ENCODE measurements at places on chromosomes 13 and 19.
A peak's percentile ranks its signal among the peaks of the same experiment; 100 is the strongest.

- peak; percentile 53 for DNase-seq
These were observed 433 bp upstream of the ZNF616 start for GRCh38 chr19:52140032-52140710.

DNA sequence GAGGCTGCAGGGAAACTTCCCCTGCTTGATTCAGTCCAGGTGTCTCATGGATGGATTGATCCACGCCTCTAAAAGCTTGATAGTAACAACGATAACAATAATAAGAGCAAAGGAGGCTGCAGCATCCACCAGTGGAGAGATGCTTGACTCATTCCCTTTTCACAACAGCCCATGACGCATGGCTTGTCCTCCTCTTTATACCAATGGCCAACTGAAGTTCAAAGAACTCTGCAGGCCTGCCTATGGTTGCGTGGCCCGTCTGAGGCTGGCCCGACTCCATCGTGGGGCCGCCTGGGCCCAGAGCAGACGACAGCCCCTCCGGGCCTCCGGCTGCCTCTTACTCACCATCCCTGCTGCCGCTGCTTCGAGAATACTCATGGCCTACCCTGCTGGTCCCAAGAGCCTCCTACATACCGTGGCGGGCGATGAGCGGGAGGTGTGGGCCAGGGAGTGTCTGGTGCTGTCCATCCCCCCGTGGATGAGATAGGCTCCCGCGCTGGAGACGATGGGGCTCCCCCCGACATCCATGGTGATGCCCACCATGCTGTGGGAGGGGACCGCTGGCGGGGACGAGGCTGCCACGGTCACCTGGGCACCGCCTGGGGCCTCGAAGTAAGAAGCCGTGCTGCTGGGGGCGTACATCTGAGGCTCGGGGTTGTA lies 61.8 kb upstream of the RANBP3 start:
- no peak for DNase-seq

DNA sequence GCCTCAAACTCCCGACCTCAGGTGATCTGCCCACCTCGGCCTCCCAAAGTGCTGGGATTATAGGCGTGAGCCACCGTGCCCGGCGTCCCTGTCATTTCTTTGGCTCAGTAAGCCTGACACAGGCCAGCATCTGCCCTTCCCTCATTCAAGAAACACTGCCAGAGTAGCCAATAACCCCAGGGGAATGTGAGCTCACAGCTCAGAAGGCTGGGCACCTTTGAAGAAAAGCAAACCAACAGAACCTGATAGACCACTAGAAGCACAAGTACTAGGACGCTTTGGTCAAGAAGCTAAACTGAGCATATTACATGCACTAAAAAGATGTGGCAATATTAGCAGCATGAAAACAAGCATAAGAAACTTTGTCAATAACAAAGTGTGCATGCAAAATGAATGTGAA lies 14.2 kb downstream of the SIGLEC5 start:
- DNase-seq: no peak

DNA sequence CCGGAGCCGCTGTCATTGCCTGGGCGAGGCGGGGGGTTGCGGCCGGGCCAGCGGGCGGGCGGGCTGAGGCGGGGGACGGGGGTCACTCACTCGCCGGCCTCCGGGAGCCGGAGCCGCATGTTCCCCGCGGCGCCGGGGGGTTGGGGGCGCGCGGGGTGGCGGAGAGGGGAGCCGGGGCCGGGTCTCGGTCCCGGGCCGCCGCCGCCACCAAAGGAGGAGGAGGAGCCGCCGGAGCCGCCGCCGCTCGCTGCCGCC lies 149 bp downstream of the MED26 start:
- no peak for DNase-seq

DNA sequence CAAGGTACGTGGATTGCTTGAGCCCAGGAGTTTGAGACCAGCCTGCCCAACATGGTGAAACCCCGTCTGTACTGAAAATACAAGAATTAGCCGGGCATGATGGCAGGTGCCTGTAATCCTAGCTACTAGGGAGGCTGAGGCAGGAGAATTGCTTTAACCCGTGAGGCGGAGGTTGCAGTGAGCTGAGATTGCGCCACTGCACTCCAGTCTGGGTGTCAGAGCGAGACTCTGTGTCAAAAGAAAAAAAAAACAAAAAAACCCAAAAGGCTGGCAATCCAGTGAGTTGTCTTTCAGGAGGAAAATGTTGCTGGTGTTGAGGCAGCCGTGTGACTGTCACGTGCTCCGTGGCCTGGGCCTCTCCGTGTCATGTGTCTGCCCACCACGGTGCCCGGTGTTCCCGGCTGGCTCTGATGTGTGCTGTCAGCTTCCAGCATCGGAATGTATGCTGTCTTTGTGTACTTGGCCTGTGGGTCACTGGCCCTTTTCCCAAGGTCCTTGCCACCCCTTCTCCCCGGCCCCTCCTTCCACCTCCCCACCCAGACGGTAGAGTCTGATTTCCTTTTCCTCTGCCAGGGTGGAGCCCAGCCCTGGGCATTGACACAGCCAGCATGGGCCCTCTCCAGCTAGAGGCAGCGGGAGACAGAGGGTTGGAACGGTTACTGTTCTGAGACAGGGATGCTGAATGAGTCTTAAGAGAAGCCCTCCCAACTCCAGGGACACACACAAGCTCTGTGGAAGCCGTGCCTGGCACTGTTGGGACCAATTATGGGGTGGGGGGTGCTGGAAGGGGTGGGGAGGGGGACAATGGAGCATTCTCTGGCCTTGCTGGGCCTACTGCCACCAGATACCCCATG lies 7.2 kb upstream of the TUBB4A start:
- no peak for DNase-seq

DNA sequence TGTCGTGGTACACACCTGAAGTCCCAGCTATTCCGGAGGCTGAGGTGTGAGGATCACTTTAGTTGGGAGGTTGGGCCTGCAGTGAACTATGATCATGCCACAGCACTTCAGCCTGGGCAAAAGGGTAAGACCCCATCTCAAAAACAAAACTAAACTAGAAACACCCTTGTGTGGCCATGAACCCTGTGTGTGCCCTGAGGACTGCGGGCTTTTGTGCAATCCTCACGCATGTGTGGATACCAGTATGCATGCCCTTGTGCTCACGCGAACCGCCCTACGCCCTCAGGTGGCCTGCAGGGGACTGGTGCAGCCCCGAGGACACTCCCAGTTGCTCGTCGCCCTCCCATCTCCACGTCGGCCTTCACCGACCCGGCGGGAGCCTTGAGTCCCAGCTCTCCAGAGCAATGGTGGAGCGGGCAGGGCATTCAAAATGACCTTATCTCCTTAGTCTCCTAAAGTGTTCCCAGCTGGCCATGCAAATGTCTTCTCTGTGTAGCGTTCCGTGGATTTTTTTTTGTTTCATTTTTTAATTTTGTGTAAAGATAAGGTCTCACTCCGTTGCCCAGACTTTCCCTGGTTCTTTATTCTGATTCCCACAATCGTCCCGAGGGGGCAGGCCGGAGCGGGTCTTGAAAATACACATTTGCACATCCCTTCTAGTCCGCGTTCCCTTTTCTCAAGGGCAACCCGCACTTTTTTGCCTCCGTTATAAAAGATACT lies 868 bp upstream of the EGLN2 start:
- peak; percentile 7 for DNase-seq

- no peak for DNase-seq
These were observed 113.6 kb upstream of the MBNL2 start for GRCh38 chr13:97108530-97108900.

DNA sequence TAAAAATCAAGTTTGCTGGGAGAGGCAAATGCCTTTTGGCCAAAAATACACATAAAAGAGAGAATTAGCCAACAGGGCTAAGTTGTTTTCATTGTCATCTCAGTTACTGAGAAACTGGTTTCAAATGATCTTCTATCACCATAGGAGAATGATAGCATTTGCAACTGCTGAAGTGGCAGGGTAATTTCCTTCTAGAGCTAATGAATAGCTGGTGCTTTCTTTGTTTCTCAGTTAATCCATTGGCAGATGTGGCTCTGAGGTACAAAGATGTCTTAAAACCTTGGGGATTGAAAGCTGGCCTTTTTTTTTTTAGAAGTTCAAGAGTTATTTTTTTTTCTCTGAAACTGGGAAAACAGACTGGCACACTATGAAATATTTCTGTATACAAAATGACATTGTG lies 332.7 kb upstream of the KLF12 start:
- no peak for DNase-seq

DNA sequence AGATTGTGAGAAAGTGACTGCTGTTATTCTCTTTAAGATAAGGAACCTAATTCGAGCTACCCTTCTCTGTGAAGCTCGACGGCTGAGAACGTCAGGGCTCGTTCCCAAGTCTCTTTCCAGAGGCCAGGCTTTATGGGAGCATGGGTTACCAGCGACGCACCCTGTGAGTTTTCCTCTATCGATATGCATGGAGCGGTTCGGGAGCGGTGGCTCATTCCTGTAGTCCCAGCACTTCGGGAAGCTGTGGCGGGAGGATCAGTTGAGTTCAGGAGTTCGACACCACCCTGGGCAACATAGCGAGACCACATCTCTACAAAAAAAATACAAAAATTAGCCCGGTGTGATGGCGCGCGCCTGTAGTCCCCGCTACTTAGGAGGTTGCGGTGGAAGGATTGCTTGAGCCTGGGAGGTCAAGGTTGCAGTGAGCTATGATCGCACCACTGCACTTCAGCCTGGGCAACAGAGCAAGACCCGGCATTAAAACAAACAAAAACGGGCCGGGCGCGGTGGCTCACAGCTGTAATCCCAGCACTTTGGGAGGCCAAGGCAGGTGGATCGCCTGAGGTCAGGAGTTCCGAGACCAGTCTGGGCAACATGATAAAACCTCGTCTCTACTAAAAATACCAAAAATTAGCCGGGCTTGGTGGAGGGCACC lies 681 bp upstream of the ZNF606 start:
- no peak for DNase-seq

GRCh38 chr13:23608701-23609413 lies 38.6 kb downstream of the TNFRSF19 start:
- DNase-seq: no peak

DNA sequence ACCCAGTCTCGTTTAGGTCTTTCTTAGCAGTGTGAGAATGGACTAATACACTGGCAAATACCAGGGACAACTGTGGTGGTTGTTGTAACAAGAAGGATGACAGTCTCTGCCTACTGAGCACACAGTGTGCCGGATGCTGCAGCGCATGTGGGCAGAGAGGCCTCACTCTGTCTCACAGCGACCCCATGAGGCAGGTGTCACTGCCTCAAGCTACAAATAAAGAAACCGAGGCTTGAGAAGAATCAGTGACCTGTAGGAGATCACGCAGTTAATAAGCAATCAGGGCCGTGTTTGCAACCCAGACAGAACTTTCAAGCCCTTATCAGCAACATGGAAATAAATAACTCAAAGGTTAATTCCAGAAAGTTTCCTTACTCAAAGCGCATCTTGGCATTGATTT lies 40.5 kb upstream of the GAS6 start:
- no peak for DNase-seq

DNA sequence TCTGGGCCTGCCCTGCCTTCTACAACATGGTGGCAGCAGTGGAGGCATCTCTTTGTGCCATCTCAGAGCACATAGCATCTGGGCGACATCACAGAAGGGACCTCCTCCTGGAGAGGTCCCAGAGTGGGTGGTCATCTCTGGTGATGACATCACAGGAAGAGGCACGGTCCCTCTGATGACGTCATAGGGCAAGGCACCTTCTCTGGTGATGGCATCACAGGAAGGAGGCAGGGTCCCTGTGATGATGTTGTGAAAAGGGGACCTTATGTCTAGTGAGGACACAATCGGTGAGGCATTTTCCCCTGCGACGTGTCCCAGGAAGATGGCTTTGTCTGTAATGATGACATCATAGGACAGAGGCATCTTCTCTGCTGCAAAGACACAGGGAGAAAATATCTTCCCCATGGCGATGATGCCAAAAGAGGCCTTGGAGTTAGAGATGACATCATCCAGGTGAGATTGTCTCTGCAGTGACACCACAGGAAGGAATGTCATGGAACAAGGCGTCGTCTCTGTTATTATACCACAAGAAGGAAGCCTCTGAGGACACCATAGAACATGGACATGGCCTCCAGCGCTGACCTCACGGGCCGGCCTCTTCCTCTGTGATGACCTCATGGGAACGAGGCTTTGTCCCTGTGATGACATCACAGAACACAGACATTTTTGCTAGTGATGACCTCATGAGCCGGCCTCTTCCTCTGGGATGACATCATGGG lies 10.7 kb downstream of the SHISA7 start:
- DNase-seq: no peak

DNA sequence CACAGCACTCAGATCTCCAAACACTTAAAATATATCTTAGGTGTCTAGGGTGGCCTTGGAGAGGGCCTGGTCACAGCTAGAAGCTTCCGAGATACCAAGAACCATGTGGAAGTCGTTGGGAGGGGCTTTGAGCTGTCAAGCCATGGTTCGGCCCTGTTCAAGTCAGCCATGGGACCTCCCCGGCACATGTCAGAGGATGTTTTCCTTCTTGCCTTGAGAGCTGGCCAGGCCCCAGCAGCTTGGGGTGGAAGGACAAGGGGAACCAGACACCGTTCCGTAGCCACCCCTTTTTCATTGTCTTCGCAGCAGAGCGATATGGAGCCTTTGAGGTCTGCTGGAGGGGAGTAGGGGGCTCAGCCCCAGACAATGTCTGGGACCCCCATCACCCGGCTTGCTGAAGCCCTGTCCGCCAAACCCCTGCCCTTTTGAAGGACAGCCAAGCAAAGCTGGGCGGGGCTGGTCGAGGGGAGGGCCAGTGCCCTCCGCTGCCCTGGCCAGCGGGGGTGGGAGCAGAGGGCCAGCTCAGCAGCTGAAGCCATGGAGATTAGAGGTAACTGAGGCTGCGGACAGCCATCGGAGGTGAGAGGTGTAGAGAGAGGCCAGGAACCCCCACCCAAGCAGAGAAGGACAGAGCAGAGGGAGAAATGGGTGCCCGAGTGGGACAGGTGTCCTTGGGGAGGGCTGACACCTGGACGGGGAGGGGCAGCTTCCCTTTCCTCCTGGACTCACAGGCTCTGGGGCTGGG lies 435 bp downstream of the KLK11 start:
- no peak for DNase-seq

DNA sequence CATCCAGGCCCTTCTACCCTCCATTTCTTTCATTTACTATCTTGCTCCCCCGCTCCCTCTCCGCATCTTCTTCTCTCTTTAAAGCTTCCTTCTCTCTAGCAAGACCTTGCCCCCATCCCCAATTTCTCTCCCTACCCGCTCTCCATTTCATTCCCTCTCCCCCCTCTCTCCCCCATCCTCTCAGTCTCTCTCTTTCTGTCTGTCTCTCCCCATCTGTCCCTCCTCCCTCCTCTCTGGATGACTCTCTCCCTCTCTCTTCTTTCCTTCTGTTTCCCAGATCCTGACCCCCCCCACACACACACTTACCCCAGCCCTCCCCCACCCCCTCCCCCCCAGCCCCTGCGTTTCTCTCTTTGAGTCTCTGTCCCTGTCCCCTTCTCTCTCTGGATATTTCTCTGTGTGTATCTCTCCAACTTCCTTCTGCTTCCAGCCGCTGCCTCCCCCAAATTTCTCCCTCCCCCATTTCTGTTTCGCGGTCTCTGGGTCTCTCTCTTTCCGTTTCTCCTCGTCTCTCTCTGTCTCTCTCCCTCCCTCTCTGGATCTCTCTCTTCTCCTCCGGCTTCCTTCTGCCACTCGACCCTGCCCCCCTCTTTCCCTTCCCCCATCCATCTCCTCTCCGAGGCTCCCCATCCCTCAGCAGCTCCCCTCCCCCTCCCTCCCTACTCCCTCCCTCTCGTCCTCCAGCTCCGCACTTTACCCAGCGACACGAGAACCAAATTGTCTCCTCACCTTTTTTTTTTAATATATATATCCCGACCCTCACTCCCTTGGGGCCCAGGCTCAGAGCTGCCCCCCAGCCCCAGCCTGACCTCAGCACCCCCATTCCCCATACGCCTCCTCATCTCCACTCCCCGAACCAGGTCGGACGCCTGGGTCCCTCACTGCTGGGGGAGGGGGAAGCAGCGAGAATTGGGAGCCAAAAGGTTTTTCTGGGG lies 3.6 kb upstream of the CACNG8 start:
- DNase-seq: no peak

- DNase-seq: no peak
These were observed 606.6 kb downstream of the DCT start for GRCh38 chr13:93872786-93873347.

- peak; percentile 24 for DNase-seq
These were observed 74.5 kb upstream of the RAP2A start for GRCh38 chr13:97359181-97360057.
